ENCODE measurements at places on chromosomes 5 and 9.

- no peak for DNase-seq
Observed at GRCh38 chr9:85392260-85392659, 349.5 kb downstream of the AGTPBP1 start.

DNA sequence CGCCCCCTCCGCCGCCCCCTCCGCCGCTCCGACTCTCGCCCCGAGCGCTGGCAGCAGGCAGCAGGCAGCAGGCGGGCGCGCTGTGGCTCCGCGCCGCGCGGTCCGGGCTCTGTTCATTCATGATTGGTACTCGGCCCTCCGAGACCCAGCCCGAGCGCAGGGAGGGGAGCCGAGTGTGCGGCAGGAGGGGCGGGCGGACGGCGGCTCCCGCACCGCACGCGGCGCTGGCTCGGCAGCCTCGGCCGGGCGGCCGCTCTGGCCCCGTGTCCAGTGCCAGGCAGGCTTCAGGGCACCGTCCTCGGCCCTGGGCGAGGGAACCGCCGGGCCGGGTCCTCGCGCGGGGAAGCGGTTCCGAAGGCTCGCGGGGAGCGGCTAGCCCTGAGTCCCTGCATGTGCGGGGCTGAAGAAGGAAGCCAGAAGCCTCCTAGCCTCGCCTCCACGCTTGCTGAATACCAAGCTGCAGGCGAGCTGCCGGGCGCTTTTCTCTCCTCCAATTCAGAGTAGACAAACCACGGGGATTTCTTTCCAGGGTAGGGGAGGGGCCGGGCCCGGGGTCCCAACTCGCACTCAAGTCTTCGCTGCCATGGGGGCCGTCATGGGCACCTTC, at the start of gene KCNIP1:
KCNIP1 (plus strand) TSS at position 31 of the 607 bp plus-strand sequence.
- no peak for DNase-seq

DNA sequence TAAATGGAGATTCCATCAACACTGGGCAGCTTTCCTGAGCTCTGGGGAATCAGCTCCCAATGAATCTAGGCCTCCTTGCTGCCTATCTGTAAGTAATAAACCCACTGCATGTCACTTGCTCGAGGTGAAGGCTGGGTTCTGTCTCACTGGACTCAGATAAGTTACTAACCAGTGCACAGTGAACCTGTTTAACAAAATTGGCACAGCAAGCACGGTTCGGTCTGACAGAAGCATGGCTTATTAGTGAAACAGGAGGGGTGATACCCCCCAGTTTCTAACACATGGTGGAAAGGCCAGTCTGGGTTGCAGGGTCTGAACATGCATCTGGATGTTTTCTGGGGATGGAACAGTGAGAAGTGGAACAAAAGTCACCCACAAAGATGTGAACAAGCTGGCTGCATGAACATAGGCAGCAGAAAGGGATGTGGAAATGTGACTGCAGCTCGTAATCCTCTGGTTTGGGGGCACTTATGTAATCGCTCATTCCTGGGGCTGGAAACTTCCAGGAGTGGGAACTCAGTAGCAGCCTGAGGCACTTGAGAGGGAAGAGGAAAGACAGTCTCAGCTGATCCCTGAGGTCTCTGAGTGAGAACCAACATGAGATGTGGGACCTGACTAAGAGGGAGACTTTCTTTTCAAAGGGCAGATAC, 37.7 kb downstream of the UGT3A2 start:
- DNase-seq, result no peak

- no peak for DNase-seq
Observed at GRCh38 chr5:157703736-157704135, 27.5 kb upstream of the THG1L start.

DNA sequence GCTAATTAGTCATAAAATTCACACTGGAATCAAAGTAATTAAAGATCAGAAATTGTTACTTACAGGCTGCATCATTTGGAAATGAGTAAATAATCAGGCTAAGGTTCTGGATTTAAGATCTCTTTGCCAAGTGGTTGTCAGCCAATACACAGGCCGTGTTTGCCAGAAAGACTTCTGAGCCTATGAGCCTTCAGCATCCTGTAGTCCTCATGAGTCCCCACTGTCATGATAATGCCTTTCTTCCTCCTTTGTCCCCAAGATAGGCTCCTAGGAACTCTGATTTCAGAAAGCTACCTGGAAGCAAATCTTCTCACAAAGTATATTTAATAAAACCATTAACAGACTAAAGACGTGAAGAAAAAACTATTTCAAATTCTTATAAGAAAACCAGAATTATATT, 810.5 kb downstream of the DNAH5 start:
- DNase-seq, result no peak

DNA sequence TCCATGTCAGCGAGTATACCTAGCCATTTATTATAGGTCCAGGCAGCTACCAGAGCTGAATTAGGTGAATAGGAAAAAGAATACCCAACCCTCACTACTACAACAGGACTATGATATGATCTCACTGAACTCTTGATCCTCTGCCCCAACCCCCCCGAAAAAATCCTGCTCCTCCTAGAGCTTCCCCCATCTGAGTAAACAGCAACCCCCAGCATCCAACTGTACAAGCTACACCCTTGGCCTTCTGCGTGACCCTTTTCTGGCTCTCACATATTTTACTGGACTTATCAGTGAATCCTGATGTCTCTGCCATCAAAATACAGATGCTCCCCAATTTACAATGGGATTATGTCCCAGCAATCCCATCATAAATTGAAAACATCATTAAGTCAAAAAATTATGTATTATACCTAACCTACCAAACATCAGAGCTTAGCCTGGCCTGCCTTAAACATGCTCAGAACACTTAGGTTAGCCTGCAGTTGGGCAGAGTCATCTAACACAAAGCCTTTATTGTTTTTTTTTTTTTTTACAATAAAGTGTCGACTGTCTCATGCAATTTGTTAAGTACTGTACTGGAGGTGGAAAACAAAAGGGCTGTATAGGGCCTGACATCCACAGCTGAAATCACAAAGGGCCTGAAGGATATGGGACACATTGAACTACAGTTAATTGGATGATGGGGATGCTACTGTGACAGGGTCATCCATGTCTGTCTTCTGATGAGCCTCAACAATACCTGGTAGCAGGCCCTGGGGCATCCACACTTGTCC, 128.9 kb upstream of the ERCC6L2 start:
- DNase-seq, result no peak

- DNase-seq, result no peak
Observed at GRCh38 chr9:136403915-136404800, 4.2 kb upstream of the SNAPC4 start.

- DNase-seq, result no peak
Observed at GRCh38 chr5:34531751-34532360, 124.3 kb upstream of the RAI14 start.

DNA sequence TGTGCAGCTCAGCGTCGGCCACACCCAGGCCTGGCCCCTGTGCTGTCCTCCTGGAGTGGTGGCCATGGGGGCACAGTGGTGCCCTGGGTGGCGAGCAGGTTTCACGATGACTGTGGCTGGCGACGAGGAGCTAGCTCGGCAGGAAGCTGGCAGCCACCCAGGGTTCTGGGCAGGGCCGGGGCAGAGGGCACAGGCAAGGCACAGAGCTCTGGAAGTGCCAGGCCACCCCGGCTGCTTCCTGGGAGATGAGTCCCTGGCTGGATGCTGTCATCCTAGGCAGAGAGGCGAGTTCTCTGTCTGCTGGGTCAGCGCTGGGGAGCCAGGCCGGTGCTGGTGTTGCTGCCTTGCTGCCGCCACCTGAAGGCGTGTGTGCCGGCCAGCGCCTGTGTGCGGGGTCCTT, 51.7 kb downstream of the RXRA start:
- DNase-seq, result peak; percentile 60

DNA sequence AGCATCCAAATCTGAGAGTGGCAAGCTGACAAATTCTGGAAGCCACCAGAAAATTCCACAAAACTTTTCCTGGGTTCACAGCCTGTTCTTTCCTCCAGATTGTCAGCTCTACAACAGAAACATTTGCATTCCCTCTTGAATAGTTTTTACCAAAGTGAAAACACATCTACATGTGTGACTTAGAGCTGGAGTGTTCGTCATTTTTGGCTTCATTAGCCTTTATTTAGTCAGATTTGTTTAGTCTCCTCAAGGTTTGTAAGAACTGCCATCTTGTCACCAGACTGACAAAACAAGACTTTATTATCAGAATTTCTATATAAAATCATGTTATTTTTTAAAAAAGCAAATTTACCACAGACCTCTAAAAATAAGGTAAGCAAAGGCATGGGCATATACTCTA, 347.3 kb downstream of the TRIM36 start:
- DNase-seq, result no peak

DNA sequence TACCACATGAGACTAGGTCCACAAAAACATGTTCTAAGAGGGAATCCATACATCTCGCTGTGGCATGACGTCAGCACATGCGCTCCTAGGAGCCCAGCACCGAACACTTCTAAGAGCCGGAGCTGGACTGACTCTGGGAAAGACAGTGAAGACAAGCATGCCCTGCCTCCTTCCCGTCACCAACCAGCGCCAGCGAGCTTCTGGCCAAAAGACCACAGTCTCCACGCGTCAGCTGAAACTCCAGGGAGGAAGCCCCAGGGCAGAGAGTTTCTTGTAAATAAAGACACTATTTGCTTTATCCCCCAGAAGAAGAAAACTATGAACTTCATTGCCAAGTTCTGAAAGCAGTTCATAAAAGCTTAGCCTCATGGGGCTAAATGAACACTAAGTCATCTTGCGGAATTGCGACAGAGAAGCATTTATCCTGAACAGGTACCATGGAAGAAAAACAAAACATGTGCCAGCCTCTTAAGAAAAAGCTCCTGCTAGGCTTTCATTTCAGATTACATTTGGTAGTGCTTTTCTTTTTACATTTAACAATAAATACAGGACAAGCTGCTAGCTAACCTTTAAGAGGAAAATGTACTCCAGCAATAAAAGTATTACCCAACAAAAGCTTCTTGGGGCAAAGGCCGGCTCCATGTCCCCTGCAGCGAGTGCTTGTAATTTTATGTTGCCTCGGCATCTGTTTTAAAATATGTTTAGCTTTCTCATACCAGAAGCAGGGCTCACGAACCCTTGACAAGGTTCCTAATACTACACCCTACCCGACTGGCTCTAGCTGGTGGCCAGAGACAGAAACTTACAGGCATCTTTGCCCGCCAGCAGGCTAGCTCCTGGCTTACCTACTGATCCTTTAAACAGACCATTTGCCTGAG, 96.5 kb downstream of the PRRT1B start:
- DNase-seq, result peak; percentile 19

DNA sequence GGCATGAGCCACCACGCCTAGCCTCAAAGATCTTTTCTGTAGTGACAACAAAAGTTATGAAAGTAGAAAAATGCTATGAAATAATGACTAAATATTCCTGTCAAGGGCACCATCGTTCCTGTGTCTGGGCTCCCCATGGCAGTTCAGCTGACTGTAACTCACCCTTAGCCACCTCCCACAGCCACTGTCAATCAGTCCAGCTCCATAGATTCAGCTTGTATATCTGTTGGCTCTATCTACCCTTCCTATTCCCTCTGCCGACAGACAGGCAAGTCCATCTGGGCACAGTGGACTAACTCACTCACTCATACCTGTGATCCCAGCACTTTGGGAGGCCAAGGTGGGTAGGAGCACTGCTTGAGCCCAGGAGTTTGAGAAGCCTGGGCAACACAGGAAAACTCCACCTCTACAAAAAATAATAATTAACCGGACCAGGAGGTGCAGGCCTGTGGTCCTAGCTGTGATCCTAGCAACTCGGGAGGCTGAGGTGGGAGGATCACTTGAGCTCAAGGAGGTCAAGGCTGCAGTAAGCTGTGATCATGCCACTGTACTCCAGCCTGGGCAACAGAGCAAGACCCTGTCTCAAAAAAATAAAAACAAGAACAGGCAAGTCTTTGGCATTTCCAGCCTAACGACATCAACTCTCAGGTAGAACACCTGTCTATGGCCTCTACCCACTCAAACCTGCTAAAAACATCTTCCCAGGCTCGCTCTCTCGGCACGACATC, 6.2 kb downstream of the CAMSAP1 start:
- DNase-seq, result no peak

GRCh38 chr5:94312298-94312697, 306.1 kb downstream of the KIAA0825 start:
- DNase-seq, result no peak

DNA sequence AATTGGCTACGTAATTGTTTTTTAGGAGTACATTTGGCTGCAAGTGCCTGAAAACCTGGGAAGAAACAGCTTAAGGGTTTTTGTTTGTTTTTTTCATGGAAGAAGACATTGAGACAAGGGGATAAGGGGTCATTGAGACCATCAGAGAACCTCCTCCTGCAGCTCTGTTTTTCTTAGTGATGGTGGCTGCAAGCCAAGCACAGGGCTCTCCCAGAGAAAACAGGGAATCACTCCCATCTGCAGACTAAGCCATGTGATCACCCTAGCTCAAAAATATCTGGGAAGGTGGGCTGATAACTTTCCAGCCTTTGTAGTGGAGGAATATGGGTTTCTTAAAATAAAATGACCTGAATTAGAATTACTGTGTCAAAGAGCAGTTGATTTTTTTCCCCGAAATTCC, 25.1 kb downstream of the PALM2AKAP2 start:
- no peak for DNase-seq

- no peak for DNase-seq
Observed at GRCh38 chr5:36492984-36493654, 113.3 kb upstream of the SLC1A3 start.

- DNase-seq, result peak; percentile 2
Observed at GRCh38 chr5:97297063-97297703, 114.1 kb upstream of the RIOK2 start.

GRCh38 chr5:95858023-95858461, 35.5 kb upstream of the GLRX start:
- DNase-seq, result no peak

- no peak for DNase-seq
Observed at GRCh38 chr5:61449804-61450492, 117.9 kb downstream of the ZSWIM6 start.

- DNase-seq, result no peak
Observed at GRCh38 chr9:88049677-88050307, 75.5 kb upstream of the CDK20 start.

DNA sequence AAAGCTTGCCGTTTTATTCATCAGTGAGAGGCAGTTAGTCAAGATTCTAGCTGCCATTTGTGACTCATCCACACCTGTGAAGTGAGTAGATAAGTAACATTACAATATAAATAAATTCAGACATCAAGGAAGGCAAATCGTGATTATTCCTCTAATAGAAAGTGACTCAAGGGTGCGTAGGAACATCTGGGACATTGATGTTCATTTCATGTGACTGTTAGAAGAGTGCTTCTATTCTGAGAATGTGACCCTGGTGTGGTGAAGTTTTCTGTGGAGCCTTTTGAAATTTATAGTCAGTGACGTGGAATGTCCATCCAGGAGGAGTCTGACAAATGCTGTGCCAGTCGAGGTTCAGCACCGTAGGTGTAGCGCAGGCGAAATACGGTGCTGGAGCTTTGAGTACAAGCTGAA, 48.4 kb upstream of the FAM240B start:
- DNase-seq, result no peak

DNA sequence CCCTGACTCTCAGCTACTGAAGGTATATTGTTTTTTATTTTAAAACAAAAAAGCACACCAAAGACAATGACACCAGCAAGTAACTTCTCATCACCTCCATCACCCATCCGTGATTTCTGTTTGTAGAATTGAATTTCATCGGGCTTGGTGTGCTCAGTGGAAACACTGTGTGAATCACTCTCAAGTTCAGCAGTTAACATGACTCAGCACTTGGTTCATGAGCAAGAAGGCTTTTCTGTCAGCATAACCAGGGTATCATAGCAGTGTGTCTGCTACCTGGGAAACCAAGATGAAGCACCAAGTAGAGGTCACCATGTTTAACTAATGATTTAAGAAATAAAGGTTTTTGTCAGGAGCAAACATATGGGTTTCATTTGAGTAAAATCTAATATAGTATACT, 123.7 kb downstream of the INSYN2B start:
- no peak for DNase-seq
